ENCODE measurements at places on chromosomes 7 and 10.

DNA sequence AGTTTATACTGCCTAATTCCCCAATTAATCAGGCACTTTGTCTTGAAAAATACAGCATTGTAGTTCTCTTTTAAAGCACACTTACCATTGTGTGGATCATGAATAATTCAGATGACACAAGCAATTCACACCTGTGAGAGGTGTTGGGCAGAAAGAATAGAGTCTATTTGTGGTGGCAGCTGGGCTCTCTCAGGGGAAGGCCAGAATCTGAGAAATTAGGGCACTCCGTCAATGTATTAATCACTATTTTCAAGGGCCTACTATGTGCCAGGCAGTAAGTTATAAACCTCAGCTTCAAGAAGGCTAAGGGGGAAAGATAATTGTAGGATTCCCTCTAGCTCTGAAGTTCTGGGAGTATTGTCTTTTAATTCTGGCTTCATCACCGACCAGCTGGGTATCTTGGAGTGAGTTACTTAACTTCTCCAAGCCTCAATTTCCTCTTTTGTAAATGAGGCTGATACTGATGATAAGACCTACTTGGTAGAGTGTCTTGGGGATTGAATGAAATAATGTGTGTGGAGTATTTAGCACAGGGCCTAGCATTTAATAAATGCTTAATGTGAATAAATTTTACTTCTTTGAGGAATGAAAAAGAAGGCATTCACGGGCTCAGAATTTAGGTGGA, 2.5 kb downstream of the CHN2 start:
- no peak for DNase-seq

DNA sequence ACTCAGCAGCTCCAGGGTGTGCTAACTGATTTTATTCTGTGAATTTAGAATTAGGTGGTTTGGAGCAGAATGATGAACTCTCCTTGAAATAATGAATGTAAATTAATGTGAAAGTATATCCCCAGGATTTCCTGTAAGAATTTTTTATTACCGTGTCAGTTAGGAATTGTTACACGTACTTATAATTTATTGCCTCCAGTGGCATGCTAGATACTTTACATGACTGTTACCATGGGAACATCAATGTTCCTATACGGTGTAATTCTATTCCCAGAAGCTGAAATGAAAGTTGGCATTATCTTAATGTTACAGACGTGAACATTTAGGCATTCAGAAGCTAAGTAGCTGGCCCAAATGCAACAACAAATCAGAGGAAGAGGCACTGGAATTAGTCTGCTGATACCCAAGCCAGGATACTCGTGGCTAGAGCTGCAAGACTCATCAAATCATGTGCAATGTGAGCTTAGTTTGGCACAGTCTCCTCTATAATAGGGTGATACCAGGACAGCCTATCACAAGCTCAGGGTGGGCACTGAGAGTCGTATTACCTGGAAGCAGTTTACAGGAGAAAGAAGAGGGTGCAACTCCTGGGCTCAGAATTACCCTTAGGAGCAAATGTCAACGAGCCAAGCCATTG, 30.0 kb upstream of the PRKAR2B start:
- DNase-seq = no peak

DNA sequence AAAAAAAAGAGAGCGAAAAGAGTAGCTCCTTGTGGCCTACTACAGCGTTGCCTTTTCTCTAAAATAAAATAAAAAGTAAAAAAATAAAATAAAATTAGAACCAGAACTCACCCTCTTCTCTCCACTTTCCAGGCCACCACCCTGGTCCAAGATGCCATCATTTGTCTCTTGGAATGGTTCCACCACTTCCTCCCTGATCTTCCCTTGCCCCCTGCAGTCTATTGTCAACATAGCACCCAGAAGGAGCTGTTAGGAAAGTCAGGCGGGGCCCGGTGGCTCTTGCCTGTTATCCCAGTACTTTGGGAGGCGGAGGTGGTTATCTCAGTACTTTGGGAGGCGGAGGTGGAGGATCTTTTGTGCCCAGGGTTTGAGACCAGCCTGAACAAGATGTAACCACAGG, 7.6 kb upstream of the GRID2IP start:
- DNase-seq = peak; percentile 24

DNA sequence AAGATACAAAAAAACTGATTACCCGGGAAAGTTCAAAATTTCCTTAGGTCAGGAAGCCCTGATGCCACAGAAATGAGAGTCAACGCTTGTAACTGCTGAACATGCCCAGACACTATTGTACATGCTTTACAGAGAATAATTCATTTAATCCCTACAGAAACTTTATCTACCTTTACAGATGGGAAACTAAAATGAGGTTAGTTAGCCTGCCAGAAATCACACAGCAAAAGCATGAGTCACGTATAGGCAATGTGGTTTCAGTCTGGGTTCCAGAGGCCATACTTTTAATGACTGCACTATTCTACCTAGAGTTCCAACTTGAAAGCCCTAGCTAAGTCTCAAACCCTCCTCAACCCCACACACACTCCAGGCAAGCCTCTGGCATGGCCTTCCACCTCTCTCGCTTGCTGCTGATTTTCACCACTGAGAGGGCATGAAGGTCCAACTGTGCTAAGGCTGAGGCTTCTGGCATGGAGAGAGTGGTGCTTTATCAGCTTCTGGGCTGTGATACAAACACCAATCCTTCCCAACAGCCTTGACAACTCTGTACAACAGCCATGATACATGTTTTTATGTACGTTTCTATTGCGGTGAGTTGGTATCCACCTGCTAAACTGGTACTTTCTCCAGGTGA, 1011.2 kb upstream of the GHITM start:
- no peak for DNase-seq

GRCh38 chr7:106041140-106041717, 70.9 kb downstream of the SYPL1 start:
- DNase-seq = no peak

DNA sequence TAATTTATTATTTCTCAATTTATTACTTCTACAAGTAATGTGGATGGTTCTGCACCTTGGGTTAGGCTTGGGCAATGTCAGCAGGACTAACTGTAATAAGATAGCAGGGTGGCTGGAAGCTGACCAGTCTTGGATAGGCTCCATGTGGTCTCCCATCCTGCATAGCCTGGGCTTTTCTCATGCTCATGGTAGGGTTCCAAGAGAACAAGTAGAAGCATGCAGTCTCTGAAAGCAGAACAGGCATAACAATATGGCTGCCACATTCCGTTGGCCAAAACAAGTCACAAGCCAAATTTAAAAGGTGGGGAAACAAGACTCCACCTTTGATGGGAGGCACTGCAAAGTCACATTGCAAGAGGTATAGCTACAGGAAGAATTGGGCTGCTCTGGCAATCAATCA, 98.6 kb upstream of the MDFIC start:
- DNase-seq = no peak

DNA sequence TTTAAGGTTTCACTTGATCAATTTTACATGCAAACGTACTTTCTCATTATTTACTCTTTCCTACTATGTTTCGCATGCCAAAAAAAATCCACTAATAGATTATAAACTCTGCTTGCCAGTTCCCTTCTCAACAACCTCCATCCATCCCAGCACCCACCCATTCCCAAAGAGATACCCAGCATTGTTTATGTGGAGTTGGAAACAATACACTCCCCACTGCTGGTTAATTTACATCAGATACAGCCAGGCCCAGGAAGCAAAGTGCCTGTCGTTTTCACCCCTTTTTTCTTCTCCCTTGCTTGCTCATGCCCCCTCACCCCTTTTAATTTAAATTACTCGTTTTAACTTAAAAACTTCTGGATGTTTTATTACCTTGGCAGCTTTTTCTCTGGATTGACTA, 59.9 kb downstream of the HIBADH start:
- no peak for DNase-seq

Data from caudate nucleus (tissue), 63 donors.